ENCODE measurements at places on chromosomes 5 and 9.
A peak's percentile ranks its signal among the peaks of the same experiment; 100 is the strongest.

DNA sequence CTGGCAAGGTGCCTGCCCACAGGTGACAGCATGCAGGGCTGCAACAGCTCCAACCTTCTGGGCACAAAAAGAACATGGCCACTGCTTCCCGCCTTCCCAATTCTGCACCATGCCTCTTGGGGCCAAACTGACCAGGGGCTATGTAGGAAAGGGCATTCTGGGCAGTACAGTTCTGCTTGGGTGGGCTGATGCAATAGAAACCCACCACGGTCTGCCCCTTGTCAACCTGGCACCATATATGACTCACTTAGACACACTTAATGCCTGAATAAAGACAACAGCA lies 40.2 kb upstream of the FCN1 start:
- DNase-seq = no peak

DNA sequence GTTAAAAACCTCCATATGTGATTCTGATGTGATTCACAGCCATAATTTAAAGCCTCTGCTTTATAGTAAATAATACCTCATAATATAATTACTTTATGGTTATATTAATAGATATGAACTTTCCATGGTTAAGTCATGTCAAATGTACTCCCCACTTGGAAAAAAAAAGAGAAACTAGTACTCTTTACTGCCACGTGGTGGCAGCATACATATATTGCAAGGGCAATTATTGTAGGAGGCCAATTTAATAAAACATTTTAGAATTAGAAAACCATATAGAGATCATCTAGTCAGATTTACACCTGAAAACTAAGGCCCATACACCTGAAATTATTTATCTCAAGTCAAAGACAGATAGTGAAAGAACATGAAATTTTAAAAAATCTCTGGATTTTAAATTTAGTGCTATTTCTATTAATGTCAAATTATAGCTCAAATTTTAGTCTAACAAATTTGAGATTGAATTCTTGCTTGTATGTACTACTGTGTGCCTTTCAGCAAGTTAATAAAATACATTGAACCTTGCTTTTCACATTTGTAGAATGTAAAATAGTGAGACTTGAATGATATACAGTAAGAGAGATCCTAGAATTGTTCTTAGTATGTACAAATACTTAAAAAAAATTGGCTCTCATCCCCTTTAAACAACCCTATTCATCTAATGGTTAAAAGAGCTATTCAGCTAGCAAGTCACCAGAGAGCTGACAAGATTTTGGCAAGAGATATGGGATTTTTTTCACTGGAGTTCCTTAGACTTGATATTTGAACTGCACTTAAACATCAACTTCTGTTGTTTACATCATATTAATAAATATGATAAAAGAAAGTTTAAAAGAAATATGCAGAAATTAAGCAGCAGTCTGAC lies 603.8 kb downstream of the TLE4 start:
- no peak for DNase-seq

- DNase-seq = no peak
These were observed 412.7 kb upstream of the BRINP1 start for GRCh38 chr9:119781886-119782285.

DNA sequence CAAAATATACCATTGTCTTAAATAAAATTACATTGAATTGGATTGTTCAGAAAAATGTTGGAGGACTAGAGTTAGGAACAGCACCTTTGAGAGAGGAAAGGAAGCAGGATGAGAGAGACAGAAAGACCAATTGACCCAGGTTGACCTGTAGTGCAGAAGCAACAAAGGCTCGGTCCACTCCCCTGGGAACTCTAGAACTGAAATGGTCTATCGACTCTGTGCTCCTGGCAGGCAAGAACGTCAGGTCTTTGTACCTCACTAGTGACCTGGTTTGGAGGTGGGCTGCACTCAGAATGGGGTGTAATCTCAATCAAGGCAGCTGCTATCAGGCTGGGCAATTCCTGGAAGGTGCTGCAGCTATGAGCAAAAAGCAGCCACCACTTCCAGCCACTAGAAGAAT lies 110.8 kb downstream of the FAM174A start:
- no peak for DNase-seq

GRCh38 chr5:134590992-134591659 lies 41.5 kb downstream of the SAR1B start:
- DNase-seq = no peak

DNA sequence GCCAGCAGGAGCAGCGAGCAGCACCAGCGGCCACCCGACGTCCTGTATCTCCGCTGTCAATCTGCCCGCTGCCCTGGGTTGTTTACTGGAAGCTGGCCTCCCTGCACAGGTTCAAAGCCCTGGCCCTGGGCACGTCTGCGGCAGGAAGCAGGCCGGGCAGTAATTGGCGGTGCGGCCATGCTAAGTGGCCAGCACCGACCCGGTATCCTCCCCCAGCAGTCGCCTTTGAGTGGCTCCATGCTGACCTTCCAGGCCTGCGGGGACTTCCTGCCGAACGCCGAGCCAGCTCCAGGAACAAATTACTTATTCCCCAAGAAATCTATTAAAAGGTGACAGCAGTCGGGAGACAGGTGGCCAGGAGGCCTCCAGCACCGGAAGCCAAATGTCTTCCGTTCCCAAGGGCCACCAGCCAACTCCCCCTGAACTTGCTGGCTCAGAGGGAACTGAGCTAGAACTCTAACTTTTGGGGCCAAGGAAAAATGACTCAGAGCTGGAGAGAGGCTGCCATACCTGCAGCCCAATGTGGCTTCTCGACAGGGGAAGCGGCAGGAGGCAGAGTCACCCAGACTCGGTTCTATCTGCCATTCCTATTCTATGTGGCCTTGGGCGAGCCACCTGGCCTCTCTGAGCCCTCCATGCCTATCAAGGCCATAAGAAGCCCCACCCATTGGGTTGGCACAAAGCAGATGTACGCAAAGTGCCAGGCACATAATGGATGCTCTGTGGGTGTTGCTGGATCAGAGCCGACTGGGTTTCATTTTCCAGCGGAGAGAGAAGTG lies 13.7 kb upstream of the PSMB7 start:
- no peak for DNase-seq

DNA sequence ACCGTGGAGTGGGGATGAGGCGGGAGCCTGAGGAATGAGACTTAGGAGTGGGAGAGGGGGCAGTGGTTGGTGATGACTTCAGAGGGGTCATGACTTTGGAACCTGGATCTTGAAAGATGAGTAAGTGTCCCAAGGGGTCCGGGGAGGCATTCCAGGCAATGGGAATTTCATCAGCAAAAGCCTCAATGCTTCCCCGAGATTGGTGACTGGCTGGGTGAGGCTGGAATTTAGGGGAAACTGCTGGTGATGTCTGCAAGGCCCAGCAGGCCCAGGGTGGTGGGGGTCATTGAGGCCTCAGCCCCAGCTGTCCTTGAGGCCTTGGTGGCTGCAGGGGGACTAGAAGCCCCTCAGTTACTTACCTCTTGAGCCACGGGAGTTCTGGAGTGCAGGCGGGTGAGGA lies 7.5 kb downstream of the NDST1 start:
- DNase-seq = peak; percentile 49

DNA sequence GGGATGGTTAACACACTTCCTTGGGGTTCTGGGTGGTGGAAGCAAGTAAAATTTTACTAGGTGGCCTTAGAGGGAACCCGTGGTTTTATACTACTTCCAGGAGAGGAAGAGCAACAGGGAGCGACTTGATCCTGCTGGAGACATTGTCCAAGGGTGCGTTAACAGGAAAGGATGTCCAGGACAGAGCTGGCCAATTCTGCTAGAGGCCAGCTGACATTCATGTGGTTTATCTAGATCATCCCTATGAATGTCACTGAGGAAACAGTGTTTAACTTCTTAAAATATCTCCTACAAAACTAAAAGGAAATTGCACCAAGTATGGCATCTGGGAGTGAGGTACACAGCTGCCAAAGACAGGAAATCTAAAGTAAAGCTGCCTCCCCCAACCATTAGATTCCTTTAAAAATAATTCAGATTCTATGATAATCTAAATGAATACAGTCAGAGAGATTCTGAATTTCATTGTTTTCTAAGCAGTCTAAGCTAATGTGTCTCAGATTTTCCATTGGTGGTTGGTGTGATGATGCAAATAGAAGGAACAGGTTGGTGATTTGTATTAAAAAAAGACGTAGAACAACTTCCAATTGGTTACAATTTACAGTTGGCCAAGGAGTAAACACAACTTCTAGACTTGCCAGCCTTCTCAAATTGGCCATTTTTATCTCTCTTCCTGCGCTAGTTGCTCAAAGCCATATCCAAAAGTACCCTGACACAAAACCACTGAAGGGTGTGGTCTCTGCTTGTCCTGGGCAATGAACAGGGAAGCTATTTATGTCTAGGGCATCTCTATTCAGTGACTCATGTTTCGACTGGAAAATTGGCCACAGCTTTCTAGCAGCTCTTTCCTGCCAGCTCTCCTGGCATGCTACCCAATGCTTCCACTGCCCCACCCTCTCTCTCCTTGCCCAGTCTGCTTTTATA lies 574.7 kb upstream of the MEF2C start:
- peak; percentile 66 for DNase-seq

DNA sequence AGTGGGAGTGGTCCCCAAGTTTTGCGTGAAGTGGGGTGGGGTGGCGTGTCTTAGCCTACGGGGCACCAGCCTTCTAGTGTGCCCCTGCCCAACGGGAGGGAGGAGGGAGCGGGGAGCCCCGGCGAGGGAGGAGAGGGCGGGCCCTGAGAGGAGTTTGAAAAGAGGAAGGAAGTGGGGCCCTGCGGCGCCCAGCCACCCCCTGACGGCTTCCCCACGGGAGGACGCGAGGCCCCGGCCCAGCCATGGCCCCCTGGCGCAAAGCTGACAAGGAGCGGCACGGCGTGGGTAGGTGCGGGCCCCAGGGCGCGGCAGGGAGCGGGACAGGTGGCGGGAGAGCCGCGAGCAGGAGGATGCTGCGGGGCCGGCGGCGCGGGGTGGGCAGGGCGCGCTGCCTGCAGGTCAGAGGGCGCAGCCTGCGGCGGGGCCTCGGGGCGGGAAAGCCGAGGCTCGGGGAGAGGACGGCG lies at the start of gene DOCK2:
Gene DOCK2 (plus strand): TSS at position 191 of the 464 bp plus-strand sequence. CDS start 52 bp downstream, at position 243.
- DNase-seq = no peak

- no peak for DNase-seq
These were observed 332.3 kb downstream of the PLK2 start for GRCh38 chr5:58127255-58128220.

GRCh38 chr9:88312045-88312444 lies 76.2 kb upstream of the SPIN1 start:
- no peak for DNase-seq

GRCh38 chr9:129630967-129631673 lies 5.2 kb downstream of the NTMT1 start:
- DNase-seq = no peak

- DNase-seq = no peak
These were observed 105.7 kb downstream of the TMC1 start for GRCh38 chr9:72627147-72627546.

DNA sequence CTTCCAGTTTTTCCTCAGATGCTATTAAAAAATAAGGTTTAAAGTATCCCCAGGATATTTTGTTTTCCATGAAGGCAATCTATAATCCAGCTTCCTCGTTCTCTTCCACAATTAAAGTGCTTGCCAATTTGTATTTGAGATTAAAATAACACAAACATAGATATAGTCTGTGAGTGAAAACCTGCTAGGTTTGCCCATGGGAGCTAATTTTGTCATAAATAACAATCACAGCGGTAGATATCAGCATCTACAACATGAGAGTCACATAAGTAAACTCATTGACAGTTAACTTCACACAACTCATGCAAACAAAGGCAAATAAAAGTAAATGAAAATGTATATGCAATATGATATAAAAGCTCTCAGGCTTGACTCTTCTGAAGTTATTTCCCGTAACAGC lies 29.2 kb upstream of the RASGRF2 start:
- no peak for DNase-seq

DNA sequence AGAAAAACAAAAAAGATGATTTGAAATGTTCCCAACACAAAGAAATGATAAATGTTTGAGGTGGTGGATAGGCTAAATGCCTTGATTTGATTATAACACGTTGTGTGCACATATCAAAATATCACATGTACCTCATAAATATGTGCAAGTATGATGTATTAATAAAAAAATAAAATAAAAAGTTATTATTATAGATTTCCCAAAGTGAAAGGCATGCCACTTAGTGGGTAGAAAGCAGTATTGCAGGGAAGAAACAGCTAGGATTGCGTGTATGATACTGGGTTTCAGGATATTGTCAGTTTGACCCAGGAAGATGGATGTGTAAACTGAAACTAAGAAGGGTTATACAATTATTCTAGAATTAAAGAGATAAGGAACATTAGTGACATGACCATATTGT lies 3.6 kb upstream of the TMEM38B start:
- DNase-seq = no peak

GRCh38 chr5:159186319-159186718 lies 23.0 kb downstream of the RNF145 start:
- no peak for DNase-seq

Measured in HS-27A (cell line).